Mesothelial cell of epicardium (in vitro differentiated cells): ENCODE measurements at places on chromosomes 16 and 17.

DNA sequence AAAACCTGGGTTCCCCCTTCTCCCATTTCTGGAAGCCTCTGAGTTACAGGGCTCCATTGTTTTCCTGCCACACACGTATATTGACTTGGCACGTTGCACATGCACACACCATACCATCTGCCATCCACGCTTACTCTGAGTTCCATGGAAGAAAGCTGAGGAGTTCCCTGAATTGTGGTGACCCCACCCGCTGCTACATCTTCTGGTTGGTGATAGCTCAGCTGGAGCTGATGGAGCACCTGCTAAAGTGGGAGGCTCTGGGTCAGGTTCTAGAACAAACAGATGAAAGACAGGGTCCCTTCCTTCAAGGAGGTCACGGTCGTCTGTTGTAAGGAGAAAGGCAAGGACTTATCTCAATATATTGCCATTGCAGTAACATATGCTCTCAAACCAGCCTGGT lies 41.1 kb downstream of the TMEM11 start:
- H3K27me3 ChIP-seq, result no peaks in the 10 kb centered on the region
- H3K27ac ChIP-seq, result no peak overlapping the region
- DNase-seq, result peak; percentile 11
- H3K4me1 ChIP-seq, result peaks cover 4% of the 10 kb centered on the region

DNA sequence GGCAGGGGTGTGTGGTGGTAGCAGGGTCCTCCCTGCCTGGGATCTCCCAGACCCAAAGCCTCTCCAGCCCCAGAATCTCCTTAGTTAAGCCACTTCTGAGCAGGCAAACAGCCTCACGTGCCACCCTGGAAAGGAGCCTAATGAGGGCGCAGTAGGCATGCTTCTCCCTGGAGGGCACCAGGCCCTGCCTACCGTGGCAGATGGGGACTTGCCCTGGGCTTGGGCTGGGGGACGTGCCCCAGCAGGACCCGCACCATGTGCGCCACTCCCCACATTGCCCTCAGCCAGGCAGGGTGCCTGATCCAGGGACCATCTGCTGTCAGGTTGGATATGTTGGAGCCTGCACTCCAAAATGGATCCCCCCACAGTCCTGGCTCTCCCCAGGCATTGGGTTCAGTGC lies 14.2 kb downstream of the FAM83G start:
- H3K4me1 ChIP-seq, result peaks cover 9% of the 10 kb centered on the region
- H3K4me3 ChIP-seq, result no peak overlapping the region
- H3K27ac ChIP-seq, result no peak overlapping the region
- H3K27me3 ChIP-seq, result no peaks in the 10 kb centered on the region
- peaks cover 10% of the 10 kb centered on the region for H3K36me3 ChIP-seq

- no peaks in the 10 kb centered on the region for H3K36me3 ChIP-seq
- H3K27me3 ChIP-seq, result no peaks in the 10 kb centered on the region
- H3K4me1 ChIP-seq, result peaks cover 15% of the 10 kb centered on the region
- no peak overlapping the region for H3K4me3 ChIP-seq
- DNase-seq, result no peak
- H3K27ac ChIP-seq, result no peak overlapping the region
Observed at GRCh38 chr17:74394977-74395376, 27.7 kb downstream of the GPR142 start.

- H3K4me3 ChIP-seq, result no peak overlapping the region
- no peak for DNase-seq
- peaks cover 3% of the 10 kb centered on the region for H3K4me1 ChIP-seq
- peaks cover 59% of the 10 kb centered on the region for H3K27me3 ChIP-seq
- H3K27ac ChIP-seq, result no peak overlapping the region
- H3K36me3 ChIP-seq, result no peaks in the 10 kb centered on the region
Observed at GRCh38 chr16:22945361-22945760, 131.4 kb downstream of the HS3ST2 start.
